ENCODE measurements at places on chromosomes 1 and 21.

DNA sequence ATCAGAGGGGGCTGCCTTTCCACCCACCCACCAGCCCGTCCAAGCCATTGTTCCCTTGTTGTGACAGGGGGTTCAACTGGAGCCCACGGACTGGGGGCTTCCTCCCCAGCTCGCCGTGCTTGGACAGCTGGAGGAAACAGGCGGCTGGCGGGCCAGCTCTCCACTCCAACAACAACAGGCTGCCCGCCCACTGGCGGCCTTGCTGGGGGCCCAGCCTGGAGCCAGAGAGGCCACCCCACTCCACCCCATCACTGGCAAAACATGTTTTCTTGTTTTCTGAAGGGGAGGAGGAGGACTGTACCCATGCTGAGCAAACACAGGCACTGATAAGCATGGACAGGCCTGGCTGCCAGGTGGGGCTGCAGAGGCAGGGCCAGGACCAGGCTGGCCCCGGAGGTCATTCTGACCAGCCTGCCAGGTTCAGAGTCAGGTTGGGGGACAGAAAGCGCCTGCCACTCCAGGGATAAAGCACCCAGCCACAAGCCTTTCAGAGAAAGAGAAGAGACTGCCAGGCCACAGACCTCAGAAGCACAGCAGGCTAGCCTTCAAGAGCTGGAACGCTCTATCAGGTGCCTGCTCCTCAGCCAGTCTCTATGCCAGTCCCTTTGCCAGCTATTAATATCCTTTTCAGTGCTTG is 32.8 kb downstream of the GJA4 start:
- DNase-seq: no peak

GRCh38 chr1:97238816-97239215 is 517.2 kb downstream of the PTBP2 start:
- no peak for DNase-seq

DNA sequence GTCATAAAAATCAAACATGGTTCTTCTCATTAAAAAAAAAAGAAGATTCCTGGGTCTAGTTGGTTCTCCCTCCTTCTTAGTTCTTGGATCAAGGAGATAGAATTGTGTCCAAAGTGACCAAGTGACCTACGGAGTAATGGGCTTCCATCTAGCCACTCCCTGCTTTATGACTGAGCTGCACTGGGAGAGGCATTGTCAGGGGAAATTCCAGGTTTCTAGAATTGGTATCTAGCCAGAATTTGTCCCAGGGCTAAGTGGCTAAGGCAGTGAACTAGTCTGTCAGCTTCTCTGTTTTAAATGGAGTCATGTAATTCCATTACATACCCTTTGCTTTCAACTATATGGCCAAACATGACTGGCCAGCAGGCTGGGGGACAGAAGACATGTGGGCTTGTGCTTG is 40.1 kb upstream of the ERG start:
- DNase-seq: no peak

- DNase-seq: no peak
Measured at GRCh38 chr1:171877701-171878100, 36.4 kb downstream of the DNM3 start.

DNA sequence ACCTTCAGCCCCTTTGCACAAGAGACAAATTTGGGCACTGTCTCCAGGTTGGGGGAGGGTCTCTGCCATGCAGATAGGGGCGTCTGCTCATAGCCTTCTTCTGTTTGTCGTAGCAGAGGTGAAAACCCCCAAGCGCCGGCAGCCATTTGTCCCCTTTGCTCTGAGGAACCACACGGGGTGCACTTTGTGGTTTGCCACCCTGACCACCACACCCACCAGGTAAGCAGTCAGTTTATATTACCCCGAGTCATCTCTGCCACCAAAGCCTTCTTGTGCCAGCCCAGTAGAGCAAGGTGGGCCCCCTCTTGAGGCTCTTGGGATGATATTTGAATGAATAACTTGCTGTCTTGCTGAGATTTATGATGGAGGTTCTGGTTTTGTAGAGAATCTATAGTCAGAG is 111.8 kb downstream of the VPS13D start:
- DNase-seq: no peak

- DNase-seq: no peak
Measured at GRCh38 chr1:235027076-235027861, 101.4 kb downstream of the TOMM20 start.

DNA sequence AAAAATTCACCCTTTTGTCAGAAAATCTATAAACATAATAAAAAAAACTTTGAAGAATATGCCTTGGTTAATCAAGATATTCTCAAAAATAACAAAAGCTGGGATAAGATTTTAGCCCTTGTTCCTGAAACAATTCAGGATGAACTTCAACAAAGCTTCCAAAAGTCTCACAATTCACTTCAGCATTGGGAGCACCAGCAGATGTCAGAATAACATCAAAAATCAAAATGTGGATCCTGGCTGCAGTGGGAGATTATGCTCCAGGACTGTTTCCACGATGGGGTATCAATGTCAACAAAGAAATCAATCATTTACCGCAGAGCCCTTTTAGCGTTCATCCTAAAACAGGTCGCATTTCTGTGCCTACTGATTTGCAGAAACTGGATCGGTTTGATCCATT is 35.2 kb downstream of the ZNF670 start:
- no peak for DNase-seq

DNA sequence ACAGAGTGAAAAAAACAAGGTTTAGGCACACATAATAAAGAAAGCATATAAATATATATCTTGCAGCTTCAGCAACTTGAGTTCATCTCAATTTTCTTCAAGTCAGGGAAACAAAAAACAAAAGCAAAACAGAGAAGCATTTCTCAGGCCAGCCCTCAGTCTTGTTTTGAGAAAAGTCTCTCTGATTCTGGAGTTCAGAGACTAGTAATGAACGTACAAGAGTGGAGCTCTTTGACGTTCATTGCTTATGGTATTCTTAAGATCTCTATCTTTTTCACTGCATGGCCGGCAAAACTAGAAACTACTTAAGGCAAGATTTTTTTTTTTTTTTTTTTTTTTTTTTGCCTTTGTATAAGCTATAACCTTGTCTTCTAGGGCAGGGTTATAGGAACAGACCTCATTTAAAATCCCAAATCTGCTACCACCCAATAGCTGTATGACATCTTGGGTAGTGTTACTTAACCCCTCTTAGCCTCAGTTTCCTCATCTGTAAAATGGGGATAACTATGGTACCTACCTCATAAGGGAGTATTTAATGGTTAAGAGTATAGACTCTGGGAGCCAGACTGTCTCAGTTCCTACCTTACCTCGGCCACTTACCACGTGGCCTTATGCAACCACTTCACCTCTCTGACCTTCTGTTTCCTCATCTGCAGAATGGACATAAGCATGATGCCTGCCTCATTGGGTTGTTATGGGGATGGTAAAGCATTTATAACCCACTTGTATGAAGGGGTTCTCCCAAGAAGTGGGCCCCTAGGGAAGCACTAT is 33.6 kb downstream of the LMO4 start:
- DNase-seq: no peak

GRCh38 chr1:32636914-32637645 is 13.3 kb downstream of the ZBTB8OS start:
- DNase-seq: no peak

GRCh38 chr21:36117286-36117741 is 17.6 kb upstream of the CBR3 start:
- no peak for DNase-seq

- DNase-seq: peak; percentile 34
Measured at GRCh38 chr1:39214998-39215873, 10.7 kb downstream of the MACF1 start.

GRCh38 chr1:157595356-157595755 is 2.5 kb downstream of the FCRL4 start:
- DNase-seq: no peak

GRCh38 chr21:35559829-35560225 is 500.5 kb downstream of the SETD4 start:
- DNase-seq: no peak

Measured in central memory CD4-positive, alpha-beta T cell (primary cell).